ENCODE measurements at places on chromosomes 6 and 20.

GRCh38 chr20:63978319-63979228 lies 868 bp downstream of the SAMD10 start:
- DNase-seq: peak; percentile 80

DNA sequence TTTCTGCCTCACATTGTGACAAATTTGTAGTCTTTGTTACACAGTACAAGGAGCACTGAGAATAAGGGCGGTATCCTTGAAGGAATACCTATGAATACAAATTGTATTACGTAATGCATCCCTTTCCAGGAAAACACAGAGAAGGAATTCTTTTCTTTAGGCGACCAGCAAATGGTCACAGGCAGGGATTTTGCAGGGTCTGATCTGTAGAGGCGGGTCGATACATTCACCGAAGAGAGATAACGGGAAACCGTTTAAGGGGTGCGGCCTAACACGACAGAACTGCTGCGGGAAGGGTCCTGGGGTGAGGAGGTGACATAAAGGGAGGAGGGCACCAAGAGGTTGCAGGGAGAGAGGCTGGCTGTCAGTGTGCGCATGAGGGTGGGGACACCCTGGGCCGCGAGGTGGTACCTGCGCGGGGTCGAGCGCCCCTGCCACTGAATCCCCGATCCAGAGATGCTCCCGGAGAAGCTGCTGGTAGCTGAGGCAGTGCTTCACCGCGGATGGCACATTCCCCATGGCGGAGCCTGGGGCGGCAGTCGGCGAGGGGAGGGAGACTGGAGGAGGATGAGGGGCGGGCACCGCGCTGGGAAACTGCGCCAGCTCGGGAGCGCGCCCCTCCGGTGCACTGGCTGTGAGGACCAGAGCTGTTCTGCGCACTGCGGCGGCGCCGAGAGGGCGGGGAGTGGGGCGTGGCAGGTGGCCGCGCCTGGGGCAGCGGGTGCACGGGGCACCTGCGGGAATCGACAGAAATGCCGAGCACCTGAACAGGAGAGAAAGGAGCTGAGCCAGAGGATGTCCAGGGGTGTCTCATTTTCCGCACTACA lies at the start of gene HMGCLL1:
Gene HMGCLL1, minus strand, starts transcription at position 656 of the 827 bp plus-strand sequence. Its CDS starts 137 bp downstream, at position 519.
- no peak for DNase-seq

GRCh38 chr6:158174514-158174913 lies 6.4 kb downstream of the GTF2H5 start:
- DNase-seq: no peak

GRCh38 chr6:152952866-152953509 lies 29.9 kb downstream of the FBXO5 start:
- peak; percentile 31 for DNase-seq

DNA sequence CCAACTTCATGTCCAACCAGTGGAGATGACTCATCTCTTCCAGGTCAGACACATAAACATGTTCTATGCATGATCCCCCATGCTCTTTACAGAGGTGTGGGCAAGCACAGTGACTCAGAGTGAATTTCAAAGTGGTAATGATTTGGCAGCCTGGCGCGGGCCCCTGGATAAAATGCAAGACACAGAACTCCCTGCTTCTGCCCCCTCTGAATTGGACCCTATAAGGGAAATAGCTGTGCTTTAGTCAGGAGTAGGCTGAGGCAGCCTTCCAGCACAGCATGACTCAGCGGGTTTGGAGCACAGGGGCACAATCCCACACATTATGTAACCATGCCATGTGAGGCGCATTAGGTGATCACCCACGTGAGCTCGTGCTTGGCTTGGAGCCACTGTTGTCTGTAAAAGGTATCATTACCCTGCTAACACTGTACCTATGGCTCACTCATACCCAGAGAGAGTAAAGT lies 127.4 kb downstream of the C6orf118 start:
- no peak for DNase-seq

- DNase-seq: no peak
Observed at GRCh38 chr6:166862978-166863530, 93.3 kb downstream of the RNASET2 start.

- DNase-seq: peak; percentile 87
Observed at GRCh38 chr6:26196846-26197635, 109.8 kb downstream of the HFE start.

DNA sequence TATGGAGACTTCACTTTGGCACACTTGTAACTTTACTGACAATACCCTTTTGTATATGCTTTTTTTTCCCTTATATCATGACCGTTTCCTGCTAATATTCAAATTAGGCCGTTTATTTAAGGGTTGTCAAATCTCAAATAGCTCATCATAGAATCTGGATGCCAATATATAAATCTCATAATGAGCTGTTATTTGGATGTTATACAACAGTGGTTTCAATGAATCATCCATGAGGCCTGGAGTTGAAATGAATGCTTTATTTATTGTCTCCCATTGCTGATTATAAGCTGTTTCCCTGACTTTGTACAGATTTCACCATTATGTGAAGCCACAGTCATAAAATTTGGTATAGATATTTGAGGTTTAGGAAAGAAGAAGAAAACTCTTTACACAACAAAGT lies 256.1 kb downstream of the PLCB1 start:
- DNase-seq: no peak

DNA sequence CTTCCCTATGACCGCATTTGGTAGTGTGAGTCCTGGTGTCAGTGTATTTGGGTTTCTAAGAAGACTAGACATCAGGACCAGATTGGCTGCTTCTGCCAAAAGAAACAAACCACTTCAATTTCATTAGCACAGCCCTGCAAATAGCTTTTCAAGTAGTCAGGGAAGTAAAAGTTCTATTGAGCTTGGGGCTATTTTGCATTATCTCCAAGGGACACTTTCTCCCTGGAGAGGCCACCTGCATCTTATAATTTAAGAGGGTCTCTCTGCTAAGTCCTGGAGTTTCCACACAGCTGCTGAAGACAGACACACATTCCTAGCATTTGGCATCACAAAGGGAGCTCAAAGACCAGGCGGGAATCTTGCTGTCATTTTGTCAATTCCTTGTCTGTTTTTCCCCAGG lies 141.2 kb downstream of the BMP2 start:
- DNase-seq: no peak

DNA sequence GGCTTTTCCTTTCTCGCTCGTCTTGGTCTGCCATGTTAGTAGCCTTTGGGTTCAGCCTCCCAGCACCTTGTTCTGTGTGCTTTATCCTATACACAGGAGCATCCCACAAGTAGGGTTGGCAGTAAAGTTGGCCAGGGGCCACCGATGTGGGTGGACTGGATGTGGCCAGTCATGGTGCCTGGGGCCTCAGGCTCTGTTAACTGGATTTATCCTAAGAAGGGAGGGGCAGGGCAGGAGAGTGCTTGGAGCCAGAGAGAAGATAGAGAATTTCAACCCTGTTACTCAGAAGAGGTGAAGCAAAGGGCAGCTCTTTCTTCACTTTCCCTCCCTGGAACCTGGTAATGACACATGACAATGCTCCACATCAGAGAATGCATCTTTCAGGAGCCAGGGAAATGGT lies 14.1 kb upstream of the SIRPB2 start:
- no peak for DNase-seq

DNA sequence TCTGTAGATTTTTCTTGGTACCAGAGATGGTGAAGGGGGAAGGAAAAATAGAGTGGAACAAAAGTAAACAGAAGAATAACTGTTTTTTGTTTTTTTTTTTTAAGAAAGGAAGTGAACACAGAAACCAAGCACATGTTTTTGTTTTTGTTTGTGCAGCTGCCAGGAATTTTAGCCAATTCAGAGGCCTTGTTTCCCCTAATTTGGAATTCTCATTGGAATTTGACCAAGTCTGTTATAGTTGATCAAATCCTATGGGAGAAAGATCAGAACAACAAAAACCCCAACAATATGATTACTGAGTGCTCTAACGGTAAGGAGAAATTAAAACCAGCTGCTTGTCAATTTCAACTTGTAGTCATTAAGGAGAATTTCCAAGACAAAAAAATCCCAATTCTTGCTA lies 18.2 kb upstream of the IL22RA2 start:
- DNase-seq: no peak

- DNase-seq: no peak
Observed at GRCh38 chr6:134956676-134957075, 6.8 kb upstream of the ALDH8A1 start.

GRCh38 chr20:17816804-17817587 lies 117.2 kb downstream of the BANF2 start:
- DNase-seq: no peak

DNA sequence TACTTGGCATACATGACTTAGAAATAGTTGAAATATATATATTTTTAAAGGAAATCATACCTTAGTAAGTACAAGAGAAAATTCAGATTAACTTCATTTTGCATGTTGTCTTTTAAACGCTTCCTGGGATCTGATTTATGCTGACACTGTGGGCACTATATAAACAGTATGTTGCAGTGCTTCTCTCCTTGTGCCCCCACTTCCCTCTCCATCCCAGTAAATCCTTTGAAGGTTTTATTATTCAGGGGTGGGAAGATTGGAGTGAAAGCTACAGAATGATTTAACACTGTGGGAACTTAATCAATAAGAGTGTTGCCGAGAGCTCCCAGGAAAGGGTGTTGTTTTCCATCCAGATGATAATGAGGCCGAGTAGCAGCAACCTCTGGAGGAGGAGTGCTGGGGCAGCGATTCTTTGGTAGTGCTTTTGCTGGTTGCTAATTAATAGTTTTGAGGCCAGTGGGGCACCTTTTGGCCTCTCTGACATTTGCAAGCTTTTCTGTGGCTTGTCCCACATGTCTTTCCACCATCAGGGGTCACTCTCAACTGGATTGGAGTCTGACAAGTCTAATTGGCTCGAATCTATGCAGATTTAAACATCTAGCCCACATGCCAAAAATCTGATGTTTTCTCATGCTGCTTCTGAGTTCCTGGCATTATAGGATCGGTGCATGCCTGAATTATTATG lies 183.0 kb upstream of the MMS22L start:
- DNase-seq: no peak

DNA sequence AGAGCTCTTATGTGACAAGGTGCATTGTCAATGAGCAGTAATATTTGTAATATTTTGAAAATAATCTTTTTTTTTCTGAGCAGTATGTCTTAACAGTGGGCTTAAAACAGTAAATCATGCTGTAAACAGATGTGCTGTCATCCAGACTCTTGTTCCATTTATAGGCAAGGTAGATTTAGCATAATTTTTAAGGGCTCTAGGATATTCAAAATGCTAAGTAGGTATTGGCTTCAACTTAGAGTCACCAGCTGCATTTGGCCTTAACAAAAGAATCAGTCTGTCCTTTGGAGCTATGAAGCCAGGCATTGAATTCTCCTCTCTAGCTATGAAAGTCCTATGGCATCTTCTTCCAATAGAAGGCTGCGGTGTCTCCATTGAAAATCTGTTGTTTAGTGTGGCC lies 63.7 kb downstream of the ME1 start:
- DNase-seq: no peak

GRCh38 chr6:102581378-102582124 lies 1188.0 kb downstream of the GRIK2 start:
- no peak for DNase-seq

DNA sequence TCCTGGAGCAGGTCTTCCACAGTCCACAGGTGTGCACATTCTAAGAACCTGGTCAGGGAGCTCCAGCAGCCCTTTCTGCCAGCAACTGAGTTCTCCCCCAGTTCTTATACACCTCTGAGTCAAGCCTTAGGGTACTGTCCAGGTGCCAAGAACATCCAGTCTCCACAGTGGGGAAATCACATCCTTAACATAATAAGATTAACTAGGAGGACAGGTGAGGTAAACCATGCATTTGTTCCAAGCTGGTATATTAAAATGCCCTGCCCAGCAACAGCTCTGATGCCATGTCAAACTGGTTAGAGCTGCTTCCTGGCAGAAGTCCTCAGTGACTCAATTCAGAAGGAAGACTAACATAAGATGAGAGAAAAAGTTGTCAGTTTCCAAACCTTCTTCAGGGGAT lies 303.9 kb upstream of the SGK1 start:
- DNase-seq: no peak

DNA sequence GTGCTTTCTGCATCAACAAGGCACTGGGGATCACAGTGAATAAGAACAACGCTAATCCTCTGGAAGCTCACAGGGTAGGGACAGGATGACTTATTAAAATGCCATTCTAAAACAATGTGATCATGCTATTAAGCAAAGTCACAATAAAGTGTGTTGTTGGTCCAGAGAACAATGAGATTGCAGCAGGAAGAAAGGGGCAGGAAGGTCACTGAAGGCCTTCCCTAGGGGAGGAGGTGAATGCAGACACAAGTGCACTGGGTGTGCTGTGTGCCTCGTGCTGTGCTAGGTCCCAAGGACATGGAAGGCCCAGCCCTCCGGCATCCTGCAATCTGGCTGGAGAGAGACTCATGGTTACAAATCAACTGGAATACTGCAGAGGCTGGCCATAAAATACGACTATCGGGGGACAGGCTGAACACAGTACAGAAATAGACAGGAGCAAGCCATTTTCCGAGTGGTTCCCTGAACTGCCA lies 55.7 kb downstream of the LYRM4 start:
- no peak for DNase-seq

DNA sequence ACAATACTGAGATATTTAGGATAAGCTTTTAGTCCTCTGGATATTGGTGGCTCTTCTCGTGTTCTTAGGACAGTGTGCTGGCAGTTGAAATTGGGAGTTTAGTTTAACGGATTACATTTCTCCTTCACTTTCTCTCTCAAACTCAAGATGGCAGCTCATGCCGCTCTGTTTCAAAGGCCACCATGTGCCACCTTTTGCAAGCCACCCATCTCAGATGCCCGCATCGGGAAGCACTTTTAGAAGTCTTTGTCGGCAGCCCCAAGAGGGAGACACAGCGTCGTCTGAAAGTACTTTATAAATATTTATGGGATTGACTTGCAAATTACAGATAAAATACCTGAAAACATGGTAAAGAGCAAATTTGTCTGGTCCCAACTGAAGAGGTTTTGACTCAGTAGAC lies 73.5 kb downstream of the DOK5 start:
- DNase-seq: no peak

- no peak for DNase-seq
Observed at GRCh38 chr6:143328876-143329275, 121.6 kb downstream of the ADAT2 start.

DNA sequence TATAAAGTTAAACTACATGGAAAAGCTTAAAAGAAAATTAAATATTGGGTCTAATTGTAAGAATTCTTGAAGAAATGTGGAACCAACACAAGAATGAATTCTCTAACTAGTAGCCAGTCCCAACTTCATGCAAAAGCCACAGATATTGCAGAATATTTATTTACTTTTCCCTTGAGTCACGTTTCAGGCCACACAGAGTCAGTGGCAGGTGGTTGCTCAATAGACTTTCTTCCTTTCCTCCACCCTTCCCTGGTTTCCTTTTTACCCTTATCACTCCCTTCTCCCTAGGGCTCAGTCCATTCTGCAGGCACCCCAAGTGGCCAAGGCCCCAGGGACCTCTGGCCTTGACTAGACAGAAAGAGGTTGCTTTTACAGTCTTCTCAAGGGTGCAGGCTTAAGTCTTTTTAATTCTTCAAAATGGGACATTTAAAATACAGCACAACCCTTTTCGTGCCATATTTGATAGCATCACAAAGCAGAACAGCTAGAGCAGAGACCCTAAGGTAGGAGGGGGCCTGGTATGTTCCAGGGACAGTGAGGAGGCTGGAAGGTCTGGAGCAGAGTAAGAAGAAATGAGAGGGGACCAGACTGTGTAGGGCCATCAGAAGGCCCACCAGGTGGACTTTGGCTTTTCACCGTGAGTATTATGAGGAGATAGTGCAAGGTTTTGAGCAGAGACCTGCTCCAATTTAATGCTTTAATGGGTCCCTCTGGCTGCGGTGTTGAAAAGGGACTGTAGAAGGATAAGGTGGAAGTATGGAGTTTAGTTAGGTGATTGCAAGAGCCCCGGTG lies 65.0 kb downstream of the HDDC2 start:
- DNase-seq: no peak

GRCh38 chr20:17339000-17339399 lies 112.2 kb downstream of the PCSK2 start:
- no peak for DNase-seq

All from GM13977 (cell line).